ENCODE measurements at places on chromosomes 5 and 9. TPM values are rescaled to one million over a fixed set of nuclear protein-coding genes. Genes with fewer than 3 reads are reported as not detected.

Gene PLCXD3
- 1.1 TPM for total RNA-seq

Gene CDH12
- total RNA-seq: 2.8 TPM

Gene NTNG2
- 2.4 TPM for total RNA-seq

Gene PCDHA8
- total RNA-seq: 5.1 TPM

GRCh38 chr5:14364576-14365472 is 216.8 kb upstream of the OTULINL start:
- no peak overlapping the region for H3K4me3 ChIP-seq
- peak; percentile 56 for DNase-seq
- no peaks in the 10 kb centered on the region for H3K27me3 ChIP-seq
- H3K36me3 ChIP-seq: peaks cover 32% of the 10 kb centered on the region

DNA sequence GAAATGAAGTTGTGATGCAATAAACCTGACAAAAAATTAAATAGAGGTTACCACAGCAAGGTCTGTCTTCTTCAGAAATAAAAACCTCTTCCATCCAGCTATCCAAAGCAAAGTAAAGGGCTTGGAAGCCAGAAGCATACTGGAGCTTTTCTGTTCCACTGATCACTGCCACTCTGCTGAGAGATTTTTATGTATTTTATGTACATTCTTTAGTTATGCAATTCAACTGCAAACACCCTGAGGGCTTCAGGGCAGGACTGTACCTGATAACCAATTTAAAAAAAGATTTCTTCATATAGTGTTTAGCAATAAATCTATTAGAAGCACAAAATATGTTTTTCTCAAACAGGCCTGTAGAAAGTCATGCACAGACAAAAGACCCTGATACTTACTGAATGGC is 326.9 kb upstream of the PUM3 start:
- H3K4me3 ChIP-seq: no peak overlapping the region
- DNase-seq: no peak
- no peaks in the 10 kb centered on the region for H3K36me3 ChIP-seq
- H3K4me1 ChIP-seq: peaks cover 3% of the 10 kb centered on the region
- H3K27me3 ChIP-seq: peaks cover 3% of the 10 kb centered on the region

DNA sequence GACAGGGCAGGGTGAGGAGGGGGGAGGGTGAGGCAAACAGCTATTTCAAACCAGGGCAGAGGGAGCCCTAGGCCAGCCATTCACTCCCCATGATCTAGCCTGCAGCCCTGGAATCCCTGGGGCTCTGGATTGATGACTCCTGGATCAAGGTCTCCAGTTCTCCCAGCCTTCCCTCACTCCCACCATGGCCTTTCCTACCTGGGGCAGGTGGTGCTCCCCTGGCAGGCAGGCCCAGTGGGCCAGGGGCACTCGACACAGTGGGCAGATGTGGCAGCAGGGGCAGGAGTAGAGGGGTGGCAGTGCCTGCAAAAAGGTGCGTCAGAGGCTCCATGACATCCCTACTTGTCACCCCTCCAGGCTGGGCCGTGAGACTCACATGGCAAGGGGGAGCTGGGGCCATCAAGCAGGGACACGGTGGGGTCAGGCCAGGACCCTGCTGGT is 6.0 kb downstream of the KIF12 start:
- H3K4me1 ChIP-seq: peaks cover 13% of the 10 kb centered on the region
- no peak overlapping the region for H3K4me3 ChIP-seq
- no peak for DNase-seq

DNA sequence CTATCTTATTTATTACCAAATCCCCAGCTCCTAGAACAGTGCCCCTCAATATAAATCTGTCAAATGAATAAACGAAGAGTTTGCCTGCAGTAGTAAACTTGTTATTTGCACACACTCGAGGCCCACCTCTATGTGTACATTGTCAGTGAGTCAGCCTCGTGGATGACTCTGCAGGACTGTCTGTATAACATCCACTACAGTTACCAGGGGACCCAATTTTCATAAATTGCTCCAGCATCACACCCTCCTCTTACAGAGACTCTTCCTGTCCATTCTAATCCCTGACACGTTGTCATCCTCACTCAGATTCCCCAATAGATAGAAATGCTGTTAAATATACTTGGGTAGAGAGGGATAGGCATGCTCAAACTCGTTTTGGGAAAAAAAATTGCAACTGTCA is 478.5 kb downstream of the RAB3C start:
- peaks cover 15% of the 10 kb centered on the region for H3K4me1 ChIP-seq
- H3K27me3 ChIP-seq: no peaks in the 10 kb centered on the region
- no peak overlapping the region for H3K27ac ChIP-seq

- no peak for DNase-seq
- H3K4me3 ChIP-seq: no peak overlapping the region
- no peak overlapping the region for H3K27ac ChIP-seq
- H3K4me1 ChIP-seq: no peaks in the 10 kb centered on the region
- H3K36me3 ChIP-seq: no peaks in the 10 kb centered on the region
Measured at GRCh38 chr5:96566833-96567587, 95.2 kb upstream of the CAST start.

GRCh38 chr9:127344368-127345000 is 52.5 kb upstream of the SLC2A8 start:
- H3K4me1 ChIP-seq: no peaks in the 10 kb centered on the region
- no peaks in the 10 kb centered on the region for H3K27me3 ChIP-seq
- peaks cover 5% of the 10 kb centered on the region for H3K36me3 ChIP-seq
- no peak overlapping the region for H3K27ac ChIP-seq
- DNase-seq: no peak

All from progenitor cell of endocrine pancreas (in vitro differentiated cells).